GM04503 (cell line): ENCODE measurements at places on chromosomes 11 and 22.

GRCh38 chr11:108223348-108224149 is 682 bp downstream of the ATM start:
- DNase-seq: no peak

GRCh38 chr22:20312396-20313191 is 7.3 kb downstream of the DGCR6L start:
- DNase-seq: no peak

DNA sequence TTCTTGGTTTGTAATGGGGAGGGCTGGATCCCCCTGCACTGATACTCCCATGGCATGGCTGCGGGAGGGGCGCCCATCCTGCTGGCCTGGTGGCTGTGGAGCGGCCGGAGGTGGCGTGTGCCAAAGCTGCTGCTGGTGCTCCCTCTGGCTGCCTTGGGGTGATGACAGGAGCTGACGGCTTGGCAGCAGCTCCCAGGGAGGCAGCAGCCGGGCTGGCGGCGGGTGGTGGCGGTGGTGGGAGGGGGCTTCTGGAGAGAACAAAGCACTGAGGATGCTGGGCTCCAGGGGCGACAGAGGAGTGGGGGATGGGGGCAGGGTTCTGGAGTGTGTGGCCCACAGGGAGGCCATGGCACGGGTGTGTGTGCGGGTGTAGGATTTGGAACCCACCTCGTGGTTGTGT is 11.4 kb upstream of the MPPED1 start:
- no peak for DNase-seq

DNA sequence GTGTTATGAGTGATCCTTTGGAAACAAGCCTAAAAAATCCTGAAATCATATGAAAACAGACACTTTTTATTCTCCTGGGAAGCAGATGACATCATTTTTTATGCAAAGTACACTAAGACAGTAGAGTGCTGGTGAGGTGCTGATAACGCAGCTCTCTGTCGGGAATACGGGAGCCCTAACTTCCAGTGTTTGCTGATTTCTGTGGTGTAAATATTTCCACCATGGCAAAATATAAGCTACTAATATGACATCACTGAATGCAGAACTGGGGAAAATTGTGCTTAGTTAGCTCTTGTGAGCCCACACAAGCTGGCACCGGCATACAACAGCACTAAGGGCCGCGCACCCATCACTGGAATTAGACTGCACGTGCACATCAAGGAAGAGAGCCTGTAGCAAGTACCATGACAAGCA is 82.6 kb downstream of the FAM76B start:
- no peak for DNase-seq

DNA sequence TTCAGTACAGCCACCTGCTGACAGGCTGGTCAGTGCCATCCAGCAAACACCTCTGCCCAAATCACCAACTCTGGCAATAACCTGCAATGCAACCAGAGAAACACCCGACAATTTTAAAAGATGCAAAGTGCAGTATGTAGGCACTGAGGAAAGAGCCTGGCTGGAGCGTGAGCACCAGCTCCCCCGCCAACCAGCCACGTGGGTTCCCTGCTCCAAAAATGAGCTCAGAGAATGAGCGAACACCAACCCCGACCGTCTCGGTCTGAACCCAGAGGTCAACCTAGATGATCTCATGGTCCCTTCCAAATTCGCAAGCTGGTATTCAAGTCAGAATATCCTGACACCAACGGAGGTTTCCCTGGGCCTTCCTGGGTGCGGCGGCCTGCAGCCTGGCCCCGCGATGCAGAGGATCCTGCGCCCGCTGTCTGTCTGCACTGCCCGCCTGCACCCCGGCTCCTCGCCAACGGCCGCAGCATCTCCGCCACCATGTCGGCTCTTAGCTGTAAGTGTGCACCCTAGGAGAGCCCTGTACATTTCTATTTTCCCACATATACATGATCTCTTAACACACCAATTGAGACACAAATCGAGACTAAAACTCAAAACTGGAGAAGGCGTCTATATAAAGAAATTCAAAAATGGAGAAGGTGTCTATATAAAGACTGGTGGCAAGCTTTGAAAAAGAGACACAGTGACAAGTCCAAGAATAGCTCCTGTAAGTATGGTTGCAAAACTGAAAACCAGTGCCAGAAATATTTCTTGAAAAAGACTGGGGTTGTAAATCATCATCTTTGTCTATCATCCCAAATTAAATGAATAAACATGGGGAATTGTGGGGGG is 22.8 kb downstream of the TMEM184B start:
- no peak for DNase-seq

DNA sequence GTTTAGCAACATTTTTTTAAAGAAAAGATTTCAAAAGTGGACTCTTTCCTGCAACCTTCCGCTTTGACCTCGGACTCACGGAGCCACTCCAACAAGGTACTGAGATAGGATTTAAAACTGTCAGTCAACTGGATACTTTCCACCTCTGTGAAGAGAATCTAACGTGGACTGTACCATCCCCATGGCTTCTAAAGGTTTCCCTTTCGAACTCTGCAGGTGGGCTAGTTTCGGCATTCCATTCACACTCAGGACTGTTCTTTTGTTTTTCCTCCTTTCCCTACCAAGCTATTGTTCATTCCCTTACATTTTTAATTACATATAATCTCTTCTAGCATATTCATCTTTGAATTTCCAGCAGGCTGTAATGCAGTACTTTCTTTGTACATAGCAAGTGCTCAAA is 88.5 kb upstream of the AKIP1 start:
- DNase-seq: no peak
